ENCODE measurements at places on chromosomes 1 and 21.

DNA sequence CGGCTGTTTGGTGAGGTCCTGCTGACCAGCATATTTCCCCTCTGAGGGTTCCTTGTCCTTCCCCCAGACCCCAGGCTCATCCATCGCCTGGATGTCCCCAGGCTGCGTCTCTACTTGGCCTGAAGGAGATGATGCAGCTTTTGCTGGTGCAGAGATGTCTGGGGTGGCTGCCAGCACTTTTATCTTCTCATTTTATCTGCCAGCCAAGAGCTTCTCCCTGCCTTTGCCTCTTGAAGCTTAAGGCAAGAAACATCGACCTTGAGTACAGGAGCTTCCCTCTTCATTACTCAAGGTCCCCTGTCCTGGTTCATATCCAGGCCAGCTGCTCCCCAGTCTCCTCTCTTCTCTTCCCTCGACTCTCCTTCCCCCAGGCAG, 9.2 kb upstream of the H6PD start:
- DNase-seq = no peak

DNA sequence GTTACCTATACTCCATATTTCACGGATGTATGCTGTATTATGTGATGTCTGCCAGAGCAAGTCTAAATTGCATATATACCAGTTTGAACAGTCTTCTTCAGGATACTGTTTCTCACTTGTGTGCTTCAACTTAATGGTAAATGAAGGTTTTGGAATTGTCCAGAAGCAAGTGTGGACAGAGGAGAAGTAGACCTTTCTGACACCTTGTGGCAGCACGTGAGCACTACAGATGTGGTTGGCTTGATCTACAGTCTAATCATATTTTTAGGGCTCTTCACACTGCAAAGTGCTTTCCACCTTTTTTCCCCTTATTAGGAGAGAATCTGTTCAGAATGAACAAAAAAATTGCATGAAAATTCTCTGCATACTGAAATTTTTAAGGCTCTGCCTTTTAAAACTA, 10.9 kb downstream of the MORC3 start:
- DNase-seq = no peak

DNA sequence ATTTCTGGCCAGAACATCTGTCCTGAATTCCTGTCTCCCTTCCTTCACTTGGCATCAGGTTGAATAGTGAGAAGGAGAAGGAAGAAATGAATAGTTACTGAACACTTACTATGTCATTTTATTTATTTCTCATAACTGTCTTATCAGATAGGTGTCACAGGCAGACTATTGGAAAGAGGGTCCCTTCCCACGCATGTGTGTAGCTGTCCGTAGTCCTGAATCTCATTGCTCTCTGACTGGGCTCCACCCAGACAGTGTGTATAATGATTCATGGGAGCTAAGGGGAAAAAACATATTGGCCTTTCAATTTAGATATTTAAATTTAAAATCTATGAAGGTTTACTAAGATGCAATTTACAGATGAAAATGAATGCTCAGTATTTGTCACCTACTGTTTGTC, 86.1 kb downstream of the OMA1 start:
- DNase-seq = no peak

DNA sequence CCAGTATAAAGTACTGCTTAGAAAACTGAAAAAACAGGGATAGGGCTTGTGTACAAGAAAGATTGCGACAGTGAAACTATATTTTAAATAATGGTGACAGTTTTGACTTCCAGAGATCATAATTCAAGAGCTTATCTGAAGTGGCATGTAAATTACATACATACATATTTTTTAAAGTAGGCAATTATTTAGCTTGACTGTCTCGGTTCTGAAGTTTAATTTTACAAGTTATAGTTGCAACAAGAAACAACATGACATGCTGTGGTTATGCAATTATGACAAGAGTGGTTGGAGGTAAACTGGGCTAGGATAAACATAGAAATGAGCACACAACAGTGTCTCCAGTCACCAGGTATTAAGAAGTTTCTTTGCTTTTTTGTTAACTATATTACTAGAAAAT, 4.1 kb downstream of the C1orf21 start:
- DNase-seq = no peak

GRCh38 chr1:179971563-179972496, 17.2 kb downstream of the CEP350 start:
- DNase-seq = no peak

Data from psoas muscle (tissue), 8 donors.